ENCODE measurements at places on chromosomes 7 and 10.
A peak's percentile ranks its signal among the peaks of the same experiment; 100 is the strongest.

GRCh38 chr10:14534152-14534551 lies 203.4 kb upstream of the FRMD4A start:
- H3K36me3 ChIP-seq, result 0 out of 2 replicates have a peak, but pooled peaks cover 5% of the 10 kb centered on the region
- no peaks in the 10 kb centered on the region for H3K4me1 ChIP-seq
- no peak overlapping the region for H3K4me3 ChIP-seq
- no peak overlapping the region for H3K27ac ChIP-seq
- no peaks in the 10 kb centered on the region for H3K27me3 ChIP-seq

DNA sequence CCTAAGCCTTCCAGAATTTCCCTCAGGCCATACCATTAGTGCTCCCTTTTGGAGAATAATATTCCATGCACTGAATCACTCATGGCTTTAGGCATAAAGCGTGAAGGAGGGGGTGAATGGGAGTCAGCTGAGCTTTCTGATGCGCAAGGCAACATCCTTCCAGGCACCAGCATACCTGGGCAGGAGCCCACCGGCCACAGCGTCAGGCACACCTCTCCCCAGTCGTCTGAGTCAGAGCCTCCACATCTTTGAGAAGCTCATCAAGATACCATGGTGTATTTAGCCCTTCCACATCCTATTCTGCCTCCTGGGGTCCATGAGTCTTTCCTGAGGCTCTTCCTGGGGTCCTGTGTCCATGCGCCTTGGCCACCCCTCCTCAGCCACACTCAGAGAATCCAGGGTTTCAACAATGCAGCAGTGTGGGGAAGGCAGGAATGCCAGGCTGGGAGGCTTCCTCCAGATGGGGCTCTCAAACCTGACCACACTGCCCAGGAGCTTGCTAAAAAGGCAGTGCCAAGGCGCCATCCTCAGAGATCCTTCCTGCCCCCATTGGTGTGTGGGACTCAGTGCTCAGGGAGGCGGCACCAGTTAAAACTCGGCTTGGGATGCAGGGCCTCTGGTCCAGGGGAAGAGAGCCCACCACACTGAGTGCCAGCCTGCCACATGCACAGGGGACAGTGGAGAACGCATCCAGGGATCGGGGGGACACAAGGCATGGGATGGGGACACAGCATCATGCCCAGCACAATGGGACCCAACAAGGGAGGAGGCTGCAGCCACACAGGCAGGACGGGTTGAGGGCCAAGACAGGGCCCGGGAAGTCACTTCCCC lies 31.6 kb downstream of the RASGEF1A start:
- H3K4me3 ChIP-seq, result no peak overlapping the region
- no peaks in the 10 kb centered on the region for H3K36me3 ChIP-seq
- DNase-seq, result no peak
- peaks cover 26% of the 10 kb centered on the region for H3K27me3 ChIP-seq

- no peak overlapping the region for H3K27ac ChIP-seq
- H3K27me3 ChIP-seq, result no peaks in the 10 kb centered on the region
- DNase-seq, result peak; percentile 1
- H3K36me3 ChIP-seq, result no peaks in the 10 kb centered on the region
- peaks cover 31% of the 10 kb centered on the region for H3K4me1 ChIP-seq
- H3K4me3 ChIP-seq, result no peak overlapping the region
Observed at GRCh38 chr7:80611353-80611752, 27.1 kb upstream of the CD36 start.

GRCh38 chr10:35668865-35669650 lies 27.0 kb upstream of the FZD8 start:
- no peaks in the 10 kb centered on the region for H3K4me1 ChIP-seq
- no peak for DNase-seq
- H3K4me3 ChIP-seq, result no peak overlapping the region

DNA sequence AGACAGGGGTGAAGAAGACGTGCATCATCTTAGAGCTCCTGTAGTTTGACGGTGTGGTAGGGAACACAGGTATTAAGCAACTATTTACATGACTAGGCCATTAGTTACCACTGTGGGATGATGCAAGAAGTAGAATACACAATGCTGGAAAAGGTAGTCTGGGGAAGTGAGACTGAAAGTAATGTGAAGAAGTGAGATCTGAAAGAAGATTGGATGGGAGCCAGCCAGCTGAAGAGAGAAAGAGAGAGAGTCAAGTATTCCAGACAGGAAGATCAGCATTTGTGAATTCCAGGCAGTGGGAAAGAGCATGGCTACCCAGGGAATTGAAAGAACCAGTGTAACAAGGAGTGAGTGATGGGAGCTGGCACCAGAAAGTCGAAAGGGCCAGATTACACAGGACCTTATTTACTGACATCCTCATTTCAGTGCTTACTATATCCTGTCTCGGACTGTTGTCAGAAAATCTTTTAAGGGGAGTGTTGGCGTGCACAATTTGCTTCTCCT lies 4.0 kb upstream of the CFAP58 start:
- no peaks in the 10 kb centered on the region for H3K36me3 ChIP-seq
- H3K4me3 ChIP-seq, result no peak overlapping the region
- H3K4me1 ChIP-seq, result peaks cover 29% of the 10 kb centered on the region
- DNase-seq, result peak; percentile 71
- H3K27me3 ChIP-seq, result no peaks in the 10 kb centered on the region

DNA sequence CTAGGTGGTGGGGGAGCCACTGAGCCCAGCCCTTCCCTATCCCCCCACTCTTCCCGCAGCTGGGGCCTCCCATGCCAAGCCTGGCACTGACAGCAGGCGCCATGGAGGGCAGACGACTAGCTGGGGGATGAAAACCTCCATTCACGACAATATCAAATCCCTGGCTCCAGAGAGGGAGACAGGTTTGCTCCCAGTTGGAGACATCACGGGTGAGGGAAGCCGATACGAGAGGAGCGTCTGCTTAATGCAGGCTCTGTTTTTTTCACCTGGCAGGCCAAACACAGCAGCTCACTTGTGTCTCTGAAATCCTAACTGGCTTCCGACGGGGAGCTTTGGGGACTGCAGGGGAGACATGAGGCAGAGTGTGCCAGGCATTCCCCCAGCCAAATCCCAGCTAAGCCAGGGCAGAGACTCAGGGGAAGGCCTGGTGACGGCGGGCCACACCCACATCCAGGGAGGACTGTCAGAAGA lies 307.4 kb upstream of the ZMIZ1 start:
- no peaks in the 10 kb centered on the region for H3K27me3 ChIP-seq
- H3K4me3 ChIP-seq, result no peak overlapping the region
- no peak for DNase-seq
- peaks cover 16% of the 10 kb centered on the region for H3K4me1 ChIP-seq
- no peak overlapping the region for H3K27ac ChIP-seq

DNA sequence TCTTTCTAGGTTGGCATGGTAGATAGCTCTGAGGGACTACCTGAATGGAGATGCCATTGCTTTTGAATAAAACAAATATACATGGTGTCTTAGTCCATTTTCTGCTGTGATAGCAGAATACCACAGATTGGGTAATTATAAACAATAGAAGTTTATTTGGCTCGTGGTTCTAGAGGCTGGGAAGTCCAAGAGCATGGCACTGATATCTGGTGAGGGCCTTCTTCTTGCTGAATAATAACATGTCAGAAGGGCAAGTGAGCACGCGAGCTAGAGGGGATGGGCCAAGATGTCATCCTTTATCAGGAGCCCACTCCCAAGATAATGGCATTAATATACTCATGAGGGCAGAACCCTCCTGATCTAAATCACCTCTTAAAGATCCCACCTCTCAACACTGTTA lies 21.9 kb downstream of the SGPL1 start:
- H3K4me1 ChIP-seq, result peaks cover 39% of the 10 kb centered on the region
- H3K27me3 ChIP-seq, result no peaks in the 10 kb centered on the region
- H3K4me3 ChIP-seq, result no peak overlapping the region
- H3K36me3 ChIP-seq, result no peaks in the 10 kb centered on the region

- DNase-seq, result peak; percentile 49
- H3K27me3 ChIP-seq, result 0 out of 2 replicates have a peak, but pooled peaks cover 8% of the 10 kb centered on the region
- no peaks in the 10 kb centered on the region for H3K4me1 ChIP-seq
- H3K27ac ChIP-seq, result no peak overlapping the region
Observed at GRCh38 chr10:52778511-52779392, 6.2 kb upstream of the MBL2 start.

DNA sequence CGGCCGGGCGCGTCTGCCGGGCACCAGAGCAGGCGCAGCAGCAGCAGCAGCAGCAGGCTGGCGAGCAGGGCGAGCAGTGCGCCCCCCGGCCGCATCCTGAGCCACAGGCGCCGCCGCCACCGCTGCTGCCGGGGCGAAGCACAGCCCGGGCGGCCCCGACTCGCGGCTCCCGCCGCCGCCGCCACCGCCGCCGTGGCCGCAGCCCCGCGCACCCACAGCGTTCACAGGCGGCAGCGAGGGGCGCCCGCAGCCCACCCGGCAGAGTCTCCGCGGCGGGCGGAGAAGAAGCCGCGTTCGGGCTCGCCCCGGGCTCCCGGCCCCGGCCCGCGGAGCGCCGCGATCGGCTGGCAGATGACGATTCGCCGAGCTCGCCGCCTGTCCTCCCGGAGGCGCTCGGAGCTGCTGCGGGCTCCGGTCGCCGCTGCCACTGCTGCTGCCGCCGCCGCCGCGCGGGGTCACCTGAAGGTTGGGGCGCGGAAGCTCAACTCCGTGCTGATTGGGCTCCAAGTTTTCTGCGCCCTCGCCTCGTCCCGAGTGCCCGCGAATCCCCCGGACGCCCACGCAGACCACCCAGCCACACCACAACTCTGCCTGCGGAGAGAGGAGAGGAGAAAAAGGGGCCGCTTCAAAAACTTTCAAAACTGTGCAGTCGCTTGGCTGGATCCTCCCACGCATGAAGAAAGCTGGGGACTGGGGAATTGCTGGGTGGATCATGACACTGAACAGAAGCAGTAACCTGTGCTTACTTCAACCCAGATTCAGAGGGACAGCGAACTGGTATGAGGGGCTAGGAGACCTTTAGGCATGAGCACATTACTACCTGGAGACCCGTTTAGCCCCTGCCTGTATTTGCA lies at the start of gene ST8SIA6:
TSS of gene ST8SIA6 (minus strand) at position 435 of the 854 bp plus-strand sequence. CDS start at position 95, 340 bp downstream.
- peaks cover 45% of the 10 kb centered on the region for H3K27me3 ChIP-seq
- H3K27ac ChIP-seq, result no peak within 1 kb of the TSS
- peak; percentile 74 for DNase-seq
- H3K4me1 ChIP-seq, result peaks cover 5% of the 10 kb centered on the region
- H3K36me3 ChIP-seq, result no peaks in the 10 kb centered on the region

GRCh38 chr10:45227456-45227855 lies 88.0 kb downstream of the OR13A1 start:
- H3K4me1 ChIP-seq, result no peaks in the 10 kb centered on the region
- H3K4me3 ChIP-seq, result no peak overlapping the region
- H3K27ac ChIP-seq, result no peak overlapping the region
- H3K27me3 ChIP-seq, result peaks cover 8% of the 10 kb centered on the region
- no peak for DNase-seq

DNA sequence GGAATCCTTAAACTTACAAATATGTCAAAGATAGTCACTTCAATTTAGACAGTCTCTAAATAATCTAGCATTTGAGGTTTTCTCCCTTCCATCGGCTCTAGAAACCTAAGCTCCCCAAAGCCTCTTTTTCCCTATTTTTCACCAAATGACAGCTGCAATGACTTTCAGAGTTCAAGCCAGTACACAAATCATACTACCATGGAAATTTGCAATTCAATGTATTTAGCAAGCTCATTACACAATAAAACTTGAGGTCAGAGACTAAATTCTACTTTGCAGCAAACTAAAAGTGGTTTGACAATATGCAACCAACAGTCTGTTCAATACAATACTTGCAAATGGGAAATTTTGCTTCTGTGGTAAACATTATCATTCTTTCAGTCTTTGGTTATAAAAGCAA lies 80.3 kb downstream of the SKIDA1 start:
- no peaks in the 10 kb centered on the region for H3K27me3 ChIP-seq
- H3K4me1 ChIP-seq, result no peaks in the 10 kb centered on the region
- no peaks in the 10 kb centered on the region for H3K36me3 ChIP-seq
- no peak overlapping the region for H3K27ac ChIP-seq
- DNase-seq, result no peak
- no peak overlapping the region for H3K4me3 ChIP-seq

- H3K27me3 ChIP-seq, result peaks cover 14% of the 10 kb centered on the region
- H3K4me1 ChIP-seq, result no peaks in the 10 kb centered on the region
- H3K4me3 ChIP-seq, result no peak overlapping the region
Observed at GRCh38 chr7:142654398-142654797, 94.9 kb upstream of the PRSS1 start.

- no peak overlapping the region for H3K4me3 ChIP-seq
- no peaks in the 10 kb centered on the region for H3K36me3 ChIP-seq
- no peaks in the 10 kb centered on the region for H3K27me3 ChIP-seq
- no peak for DNase-seq
- H3K27ac ChIP-seq, result no peak overlapping the region
Observed at GRCh38 chr10:112223725-112224124, 40.2 kb upstream of the GPAM start.

DNA sequence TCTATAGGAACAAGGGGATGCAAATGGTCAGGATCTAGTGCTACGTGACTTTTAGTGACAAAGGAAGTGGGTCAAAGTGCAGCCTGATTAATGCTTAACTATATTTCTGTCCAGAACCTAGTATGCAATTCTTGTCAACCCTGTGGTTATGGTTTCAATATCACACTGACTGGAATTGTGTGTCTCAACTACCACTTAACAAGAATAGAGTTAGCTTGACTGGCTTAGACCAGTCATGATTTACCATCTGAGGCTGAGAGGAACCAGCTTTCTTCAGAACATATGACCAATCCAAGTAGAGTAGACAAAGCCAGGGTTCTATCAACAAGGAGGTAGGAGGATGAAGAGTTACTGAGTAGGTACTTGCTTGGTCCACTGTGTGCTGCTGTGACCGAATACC lies 54.4 kb downstream of the MYPN start:
- H3K36me3 ChIP-seq, result 0 out of 2 replicates have a peak, but pooled peaks cover 7% of the 10 kb centered on the region
- no peak overlapping the region for H3K27ac ChIP-seq
- peaks cover 10% of the 10 kb centered on the region for H3K4me1 ChIP-seq
- no peak for DNase-seq
- no peak overlapping the region for H3K4me3 ChIP-seq

DNA sequence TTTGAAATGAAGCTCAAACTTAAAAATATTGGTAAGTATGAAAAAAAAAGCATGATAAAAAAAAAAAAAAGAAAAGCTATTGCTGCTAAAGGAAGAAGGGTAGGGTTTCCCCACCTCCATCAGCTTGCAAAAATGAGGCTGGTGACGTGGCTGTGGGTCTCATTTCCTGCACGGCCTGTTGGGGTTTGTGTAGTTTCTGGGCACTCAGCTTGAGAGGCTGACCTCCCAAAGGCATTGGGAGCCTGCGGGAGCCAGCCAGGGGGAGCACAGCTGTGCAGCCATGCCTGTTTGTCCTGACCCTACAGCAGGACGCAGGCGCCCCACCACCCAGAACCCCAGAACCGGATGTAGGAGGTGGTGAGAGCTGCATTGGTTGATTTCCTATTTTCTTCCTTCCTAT lies 48.8 kb upstream of the CARD11 start:
- no peaks in the 10 kb centered on the region for H3K27me3 ChIP-seq
- H3K36me3 ChIP-seq, result no peaks in the 10 kb centered on the region
- no peak for DNase-seq
- H3K4me1 ChIP-seq, result no peaks in the 10 kb centered on the region
- H3K27ac ChIP-seq, result no peak overlapping the region
- no peak overlapping the region for H3K4me3 ChIP-seq

- no peak for DNase-seq
- no peaks in the 10 kb centered on the region for H3K4me1 ChIP-seq
- no peaks in the 10 kb centered on the region for H3K36me3 ChIP-seq
- no peak overlapping the region for H3K27ac ChIP-seq
- H3K4me3 ChIP-seq, result no peak overlapping the region
Observed at GRCh38 chr7:57211428-57212100, 79.3 kb upstream of the ZNF479 start.

GRCh38 chr7:17830206-17830605 lies 110.1 kb downstream of the SNX13 start:
- peaks cover 11% of the 10 kb centered on the region for H3K4me1 ChIP-seq
- H3K36me3 ChIP-seq, result peaks cover 4% of the 10 kb centered on the region
- H3K4me3 ChIP-seq, result no peak overlapping the region
- H3K27me3 ChIP-seq, result no peaks in the 10 kb centered on the region

Data from GM23248 (cell line).